ENCODE measurements at places on chromosomes 7 and 10.

GRCh38 chr7:18426564-18427226 lies 68.9 kb upstream of the HDAC9 start:
- DNase-seq: no peak

GRCh38 chr10:69757553-69758309 lies 44.0 kb upstream of the COL13A1 start:
- DNase-seq: no peak

DNA sequence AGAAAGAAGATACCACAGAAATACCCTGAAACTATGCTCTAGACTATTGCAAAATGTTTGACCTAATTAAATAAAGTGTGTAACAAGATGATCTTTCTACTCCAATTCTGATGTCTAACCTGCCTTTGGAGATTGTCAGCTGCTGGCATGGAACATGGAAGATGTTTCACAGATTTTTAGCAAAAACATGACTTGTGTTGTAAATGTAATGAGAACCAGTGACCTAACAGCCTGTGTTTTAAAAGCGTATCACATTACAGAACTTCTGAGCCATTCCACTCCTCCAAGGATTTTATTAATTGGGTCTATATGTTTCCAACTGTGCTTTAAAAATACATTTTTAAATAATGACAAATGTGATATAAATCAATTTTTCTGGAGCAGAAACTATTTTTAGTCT lies 526.3 kb upstream of the SEMA3D start:
- DNase-seq: no peak

DNA sequence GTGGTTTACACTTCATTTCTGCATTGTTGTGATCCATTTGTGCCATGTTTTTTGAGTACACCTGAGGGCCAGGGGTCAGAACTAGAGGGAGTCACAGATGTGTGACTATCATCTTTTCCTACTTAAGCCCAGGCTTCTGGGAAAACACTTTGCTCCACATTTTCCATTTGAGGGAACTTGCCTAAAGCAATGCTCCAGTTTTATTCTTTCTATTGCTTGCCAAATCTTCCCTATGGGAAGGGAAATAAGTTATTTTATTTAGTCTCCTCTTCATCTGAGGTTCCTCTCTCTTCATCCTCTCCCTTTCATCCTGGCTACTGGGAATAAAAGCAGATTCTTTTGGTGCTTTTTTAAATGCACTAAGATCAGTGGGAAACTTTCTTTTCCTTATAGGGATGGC lies 179.9 kb upstream of the PRSS58 start:
- DNase-seq: no peak

GRCh38 chr7:12031638-12032037 lies 179.5 kb upstream of the TMEM106B start:
- no peak for DNase-seq

DNA sequence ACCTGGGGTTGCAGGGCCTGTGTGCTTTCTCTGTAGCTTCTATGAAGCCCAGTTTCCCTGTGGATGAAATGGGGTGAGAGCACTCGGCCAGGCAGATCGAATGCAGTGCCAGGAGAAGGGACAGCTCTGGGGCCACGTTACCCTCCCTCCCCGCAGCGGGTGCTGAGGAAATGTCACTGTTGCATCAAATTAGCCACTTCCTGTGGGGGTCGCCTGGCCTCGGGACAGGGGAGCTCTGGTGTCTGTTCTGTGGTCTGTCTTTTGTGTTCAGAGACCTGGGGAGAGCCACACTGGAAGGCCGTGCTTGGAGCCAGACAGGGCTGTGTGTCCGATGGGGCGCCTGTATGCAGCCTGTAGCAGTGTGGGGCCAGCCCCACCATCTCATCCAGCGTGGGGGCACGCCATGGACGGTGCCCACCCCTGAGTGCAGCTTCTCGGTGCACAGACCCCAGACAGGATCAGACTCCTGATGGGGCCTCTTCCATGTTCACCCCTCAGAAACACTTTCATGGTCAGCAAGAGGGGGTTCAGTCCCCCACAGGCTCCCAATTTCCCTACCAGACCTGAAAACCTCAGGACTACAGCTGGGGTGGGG lies 13.6 kb downstream of the TTYH3 start:
- DNase-seq: no peak

DNA sequence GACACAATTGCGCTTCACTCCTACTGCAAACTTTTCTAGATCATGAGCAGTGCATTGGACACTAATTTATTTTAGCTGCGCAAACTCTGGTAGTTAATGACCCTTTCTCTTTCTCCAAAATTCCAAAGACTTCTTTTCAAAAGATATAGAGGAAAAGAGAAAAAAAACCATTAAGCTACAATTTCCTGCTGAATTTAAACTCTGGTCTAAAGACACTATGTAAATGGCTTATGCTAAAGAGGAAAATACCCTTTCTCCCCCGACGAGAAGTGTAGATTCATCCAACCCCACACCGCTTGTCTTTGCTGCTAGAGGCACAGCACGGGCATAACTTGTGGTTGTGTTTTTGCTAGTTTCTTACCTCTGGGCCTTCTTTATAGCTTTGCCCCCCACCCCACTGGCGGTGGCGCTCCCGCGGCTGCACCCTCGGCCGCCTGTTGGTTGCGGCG lies 84.1 kb downstream of the SNX10 start:
- no peak for DNase-seq

DNA sequence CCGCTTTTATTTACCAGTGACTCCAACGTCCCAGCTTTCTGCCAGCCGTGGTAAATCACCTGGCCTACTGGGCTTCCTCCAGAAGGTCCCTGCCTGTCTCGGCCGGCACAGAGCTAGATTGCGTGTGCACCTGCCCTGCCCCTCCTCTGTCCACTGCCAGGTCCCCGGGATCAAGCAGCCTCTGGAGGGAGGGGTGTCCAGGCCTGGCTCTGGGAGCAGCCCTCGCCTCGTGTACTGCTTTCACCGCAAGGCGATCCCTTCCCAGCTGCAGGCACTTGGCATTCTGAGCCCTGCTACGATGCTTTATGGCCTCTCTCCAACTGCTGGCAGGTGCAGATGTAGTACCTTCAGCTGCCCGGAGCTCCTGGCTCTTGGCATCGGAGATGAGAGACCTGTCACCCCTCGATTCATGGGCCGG lies 7.4 kb downstream of the SLC29A3 start:
- no peak for DNase-seq

- no peak for DNase-seq
Observed at GRCh38 chr10:12797471-12798262, 203.8 kb downstream of the CCDC3 start.

All from activated CD8-positive, alpha-beta memory T cell treated with anti-CD3 and anti-CD28 coated beads for 4 hours (primary cell).